ENCODE measurements at places on chromosomes 13 and 19.

GRCh38 chr19:12994701-12995595, at the start of gene NFIX:
TSS of gene NFIX (plus strand) at chr19:12995475. CDS start at chr19:12995838, 363 bp downstream.
- DNase-seq = peak; percentile 50

- DNase-seq = no peak
These were observed 17.4 kb upstream of the PLPP2 start for GRCh38 chr19:308471-309205.

- DNase-seq = peak; percentile 47
These were observed 3.9 kb downstream of the OSCAR start for GRCh38 chr19:54096617-54097106.

DNA sequence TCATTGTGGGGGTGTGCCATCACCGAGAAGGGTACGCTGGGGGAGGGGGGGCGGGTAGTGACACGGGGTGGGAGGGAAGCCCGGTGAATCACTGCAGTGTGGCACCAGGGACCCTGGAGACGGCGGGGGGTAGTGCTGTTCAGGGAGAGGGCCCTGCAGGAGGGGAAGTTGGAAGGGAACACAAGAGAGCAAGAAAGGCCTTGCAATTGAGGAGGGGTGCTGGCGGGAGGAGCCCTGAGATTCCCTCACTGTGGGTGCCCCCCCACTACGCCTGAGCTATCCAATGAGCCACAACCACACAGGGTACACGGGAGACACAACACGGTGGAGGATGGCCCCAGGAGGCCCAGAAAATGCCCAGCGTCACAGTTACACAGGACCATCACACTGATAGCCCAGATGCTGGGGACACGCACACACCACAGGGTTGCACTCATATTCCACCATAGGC, 516 bp upstream of the ATP1A3 start:
- no peak for DNase-seq

- DNase-seq = no peak
These were observed 41.6 kb upstream of the ZNF681 start for GRCh38 chr19:23800271-23800670.
